RCC 7860 (cell line): ENCODE measurements at places on chromosomes 2 and 18.

GRCh38 chr2:64192664-64193105, 48.5 kb upstream of the PELI1 start:
- no peak for DNase-seq

GRCh38 chr2:149020432-149020851, 18.1 kb upstream of the LYPD6B start:
- no peak for DNase-seq

- DNase-seq = no peak
Measured at GRCh38 chr2:207698301-207698700, 13.1 kb upstream of the CCNYL1 start.

- DNase-seq = no peak
Measured at GRCh38 chr2:108239786-108240185, at the start of gene SULT1C3. Gene SULT1C3, plus strand, starts transcription at chr2:108239968. Its CDS starts 7,227 bp downstream, at chr2:108247195.

- DNase-seq = peak; percentile 24
Measured at GRCh38 chr2:144323946-144324345, 196.0 kb downstream of the ZEB2 start.

DNA sequence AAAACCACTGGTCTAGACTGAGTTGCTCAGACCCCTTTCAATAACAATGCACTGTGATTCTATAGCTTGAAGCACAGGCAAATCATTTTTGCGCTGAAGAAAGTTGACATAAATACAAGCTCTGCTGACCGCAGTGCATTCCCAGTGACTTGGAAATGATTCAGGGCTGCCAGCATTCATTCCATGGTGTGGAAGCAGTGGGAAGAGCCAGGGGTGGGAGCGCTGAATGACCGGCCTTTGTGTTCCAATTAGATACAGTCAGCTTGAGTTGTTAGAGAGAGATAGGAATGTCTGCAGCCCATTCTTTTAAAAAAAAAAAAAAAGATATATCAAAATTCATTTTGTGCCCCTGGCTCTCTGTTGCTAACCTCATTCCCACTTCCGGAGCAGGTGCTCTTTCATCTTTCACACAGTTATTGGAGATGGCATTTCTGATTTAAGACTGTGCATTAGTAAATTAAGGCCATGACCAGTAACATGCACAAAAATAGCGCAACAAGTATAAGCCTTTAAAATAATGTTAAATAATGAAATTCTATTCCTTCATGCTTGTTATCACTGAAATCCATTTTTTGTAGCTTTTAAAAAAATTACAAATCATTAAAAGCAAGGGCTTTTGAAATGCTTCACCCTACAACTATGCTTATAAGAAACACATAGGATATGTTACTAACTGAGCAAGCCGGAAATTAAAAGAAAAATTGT, 59.4 kb upstream of the CTLA4 start:
- DNase-seq = peak; percentile 95

DNA sequence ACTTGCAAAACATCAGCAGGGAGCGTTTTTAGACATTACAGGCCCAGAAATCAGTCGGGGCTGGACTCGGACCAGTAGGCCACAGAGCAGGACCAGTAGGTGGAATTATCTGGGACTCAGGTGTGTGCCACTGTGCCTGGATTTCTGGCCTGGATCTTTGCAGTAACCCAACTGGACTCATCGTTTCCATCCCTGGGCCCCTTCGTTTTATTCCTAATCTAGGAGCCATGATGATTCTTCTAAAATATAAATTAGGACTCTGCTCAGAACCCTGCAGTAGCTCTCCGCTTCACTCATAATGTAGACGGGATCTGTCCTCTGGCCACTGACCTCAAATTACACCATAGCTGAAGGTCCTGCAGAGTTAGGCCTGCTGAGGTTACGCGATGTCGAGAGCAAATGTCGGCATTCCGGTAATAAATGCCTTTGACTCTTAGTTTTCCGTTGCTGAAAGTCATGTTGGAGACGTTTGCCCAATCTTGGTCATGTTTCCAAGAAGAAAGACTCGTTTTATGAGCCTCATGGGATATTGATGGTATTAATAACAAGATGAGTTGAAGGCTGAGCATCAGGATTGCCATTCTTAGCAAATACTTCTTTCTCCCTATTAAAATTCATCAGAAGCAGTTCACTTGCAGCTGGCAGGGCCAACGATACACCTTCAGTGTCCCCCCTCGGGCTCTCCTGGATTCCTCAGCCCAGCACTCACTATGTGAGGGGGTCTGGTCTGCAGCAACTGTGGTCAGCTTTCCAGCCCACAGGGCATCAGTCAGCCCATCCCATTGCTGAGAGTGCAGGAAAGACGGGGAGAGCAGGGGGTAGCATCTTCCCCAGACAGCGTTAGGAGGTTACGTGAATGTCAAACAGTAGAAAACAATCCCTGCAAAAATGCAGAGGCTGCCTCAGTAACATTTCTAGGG, 39.9 kb upstream of the KLF11 start:
- no peak for DNase-seq

DNA sequence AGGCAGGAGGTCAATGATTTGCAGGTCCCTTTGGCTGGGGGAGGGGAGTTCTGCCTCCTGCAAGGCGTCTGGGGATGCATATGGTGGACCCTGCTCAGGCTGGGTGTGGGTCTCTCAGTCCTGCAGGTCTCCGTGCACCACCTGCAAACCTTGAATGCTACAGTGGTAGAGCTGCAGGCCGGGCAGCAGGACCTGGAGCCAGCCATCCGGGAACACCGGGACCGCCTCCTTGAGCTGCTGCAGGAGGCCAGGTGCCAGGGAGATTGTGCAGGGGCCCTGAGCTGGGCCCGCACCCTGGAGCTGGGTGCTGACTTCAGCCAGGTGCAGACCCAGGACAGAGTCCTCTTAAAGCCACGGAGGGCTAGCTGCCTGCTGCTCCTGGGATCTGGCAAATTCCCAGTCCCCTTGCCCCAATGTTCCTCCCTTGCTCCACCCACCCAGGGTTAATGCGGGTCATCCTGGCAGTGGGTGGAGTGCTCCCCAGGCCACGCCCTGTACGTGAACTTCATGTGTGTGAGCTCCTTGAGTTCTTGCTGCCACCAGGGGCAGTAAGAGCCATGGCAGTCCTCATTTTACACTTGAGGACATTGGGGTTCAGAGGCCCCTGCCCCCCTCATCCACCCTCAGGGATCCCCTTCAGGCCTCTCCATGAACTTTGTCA, 3.1 kb downstream of the PROM2 start:
- no peak for DNase-seq

- no peak for DNase-seq
Measured at GRCh38 chr2:201777043-201777442, 3.7 kb downstream of the ALS2 start.

DNA sequence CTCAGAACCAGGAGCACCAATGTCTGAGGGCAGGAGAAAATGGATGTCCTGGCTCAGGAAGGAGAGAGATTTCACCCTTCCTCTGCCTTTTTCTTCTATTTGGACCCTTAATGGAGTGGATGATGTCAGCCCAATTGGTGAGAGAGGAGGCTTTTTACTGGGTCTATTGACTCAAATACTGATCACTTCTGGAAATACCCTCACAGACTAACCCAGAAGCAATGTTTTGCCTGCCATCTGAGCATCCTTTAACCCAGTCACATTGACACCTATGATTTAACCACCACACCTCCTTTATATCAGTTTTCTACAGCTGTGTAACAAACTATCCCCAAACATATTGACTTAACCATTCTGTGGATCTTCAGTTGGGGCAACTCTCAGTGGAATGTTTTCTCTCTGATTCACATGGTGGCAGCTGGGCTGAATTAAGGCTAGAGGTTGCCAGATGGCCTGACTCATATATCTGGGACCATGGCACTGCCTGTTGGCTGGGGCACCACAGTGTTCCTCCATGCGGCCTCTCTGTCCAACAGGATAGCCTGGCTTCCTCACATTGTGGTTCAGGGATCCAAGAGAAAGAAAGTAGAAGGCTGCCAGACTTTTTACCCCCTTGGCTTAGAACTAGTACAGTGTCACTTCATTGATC, 18.2 kb upstream of the MBOAT2 start:
- no peak for DNase-seq

- DNase-seq = no peak
Measured at GRCh38 chr2:241577413-241578122, 19.0 kb downstream of the BOK start.

DNA sequence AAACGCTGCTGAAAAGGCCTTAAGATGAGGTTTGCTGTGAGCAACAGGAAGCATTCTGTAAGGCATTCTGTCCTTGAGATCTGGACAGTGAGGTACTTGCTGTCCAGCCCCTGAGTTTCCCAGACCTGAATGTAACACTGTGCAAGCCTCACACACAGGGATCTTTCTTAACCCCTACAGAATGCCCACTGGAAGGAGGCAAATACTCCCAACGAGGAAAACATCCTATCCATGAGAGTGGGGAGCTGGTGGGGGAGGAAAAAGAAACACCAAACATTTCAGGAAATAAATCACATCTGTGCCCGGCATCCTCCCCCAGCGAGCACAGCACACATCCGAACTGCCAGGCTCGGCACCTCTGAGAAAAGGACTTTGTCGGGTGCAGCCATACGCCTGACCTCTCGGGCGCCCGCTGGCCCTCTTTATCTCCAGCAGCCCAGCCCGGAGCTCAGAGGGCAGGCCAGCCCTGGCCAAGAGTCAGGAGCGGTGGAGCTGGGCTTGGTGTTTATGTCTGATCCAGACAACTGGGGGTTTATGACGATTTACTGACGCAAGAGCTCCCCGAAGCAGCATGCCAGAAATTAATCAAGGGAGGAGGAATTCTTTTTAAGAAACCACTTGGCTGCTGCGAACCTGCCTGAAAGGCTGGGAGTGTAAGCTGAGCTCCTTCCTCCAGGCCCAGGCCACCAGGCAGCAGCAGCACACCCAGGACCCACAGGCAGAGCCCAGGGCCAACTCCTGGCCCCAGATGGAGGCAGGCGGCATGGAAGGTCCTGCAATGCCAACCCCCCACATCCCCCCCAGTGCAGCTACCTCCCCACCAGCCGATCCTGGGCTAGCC, 72.2 kb downstream of the HDAC4 start:
- no peak for DNase-seq
